Activated T-cell treated with anti-CD3 and anti-CD28 coated beads, Interleukin-2, amount 50 U/mL, for 72 hours (primary cell): ENCODE measurements at places on chromosomes 11 and 22.

DNA sequence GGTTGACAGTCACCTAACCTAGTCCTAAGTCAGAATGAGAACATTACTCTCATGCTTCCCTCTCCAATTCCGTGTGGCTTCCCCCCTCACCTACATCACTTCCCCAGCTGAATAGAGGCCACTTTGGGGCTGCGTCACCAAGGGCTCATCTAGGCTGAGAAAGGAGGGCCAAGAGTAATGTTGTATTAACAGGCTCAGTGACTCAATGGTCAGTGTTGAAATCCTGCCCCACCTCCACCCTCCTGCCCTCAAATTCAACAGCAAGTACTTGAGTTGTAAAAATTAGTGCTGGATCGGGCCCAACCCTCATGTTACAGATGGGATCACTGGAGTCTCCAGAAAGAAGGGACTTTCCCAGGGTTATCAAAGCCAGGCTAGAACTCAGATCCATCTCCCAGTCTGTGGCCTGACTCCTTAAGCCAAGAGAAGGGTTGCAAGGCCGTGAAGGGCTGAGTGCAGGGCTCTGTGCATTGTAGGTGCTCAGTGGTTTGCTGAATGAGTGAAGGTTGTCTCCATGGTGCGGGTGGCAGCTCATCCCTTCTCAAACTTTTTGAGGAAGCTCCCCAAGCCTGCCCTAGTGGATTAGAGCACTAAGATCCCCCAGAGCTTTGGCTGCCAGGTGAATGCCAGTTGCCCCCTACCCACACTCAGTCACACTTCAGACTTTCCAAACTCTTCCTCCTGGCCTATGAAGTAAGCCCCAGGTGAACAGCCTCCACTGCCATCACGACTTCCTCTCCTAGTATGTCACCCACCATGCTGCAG is 3.2 kb downstream of the DGAT2 start:
- DNase-seq = no peak

DNA sequence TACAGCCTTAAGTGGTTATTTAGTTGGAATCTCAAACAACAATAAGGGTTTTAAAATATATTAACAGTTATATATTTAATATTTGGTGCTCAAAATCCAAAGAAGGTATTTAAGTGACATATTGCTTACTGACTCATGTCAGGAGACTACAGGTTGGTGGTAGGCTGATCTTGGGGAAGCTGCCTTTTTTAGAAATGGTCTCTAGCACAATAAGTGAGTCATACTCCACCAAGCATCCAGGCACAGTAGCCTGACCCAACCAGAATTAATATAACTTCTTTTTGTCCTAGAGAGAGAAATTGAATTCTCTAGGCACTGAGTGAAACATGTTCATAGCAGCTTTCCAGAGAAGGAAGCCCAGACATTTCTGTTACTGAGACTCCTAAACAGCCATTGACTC is 868.5 kb upstream of the TENM4 start:
- no peak for DNase-seq

GRCh38 chr11:16779436-16779835 is 41.0 kb downstream of the C11orf58 start:
- DNase-seq = no peak

- no peak for DNase-seq
These were observed 579.4 kb downstream of the JRKL start for GRCh38 chr11:96969251-96969650.

GRCh38 chr22:17954200-17954859 is 70.0 kb downstream of the MICAL3 start:
- no peak for DNase-seq

- DNase-seq = no peak
These were observed 12.5 kb downstream of the MUC5B start for GRCh38 chr11:1235306-1235900.

- no peak for DNase-seq
These were observed 159.4 kb downstream of the BUD13 start for GRCh38 chr11:116613206-116613875.

GRCh38 chr11:8714622-8715225 is 32.1 kb downstream of the RPL27A start:
- DNase-seq = no peak

DNA sequence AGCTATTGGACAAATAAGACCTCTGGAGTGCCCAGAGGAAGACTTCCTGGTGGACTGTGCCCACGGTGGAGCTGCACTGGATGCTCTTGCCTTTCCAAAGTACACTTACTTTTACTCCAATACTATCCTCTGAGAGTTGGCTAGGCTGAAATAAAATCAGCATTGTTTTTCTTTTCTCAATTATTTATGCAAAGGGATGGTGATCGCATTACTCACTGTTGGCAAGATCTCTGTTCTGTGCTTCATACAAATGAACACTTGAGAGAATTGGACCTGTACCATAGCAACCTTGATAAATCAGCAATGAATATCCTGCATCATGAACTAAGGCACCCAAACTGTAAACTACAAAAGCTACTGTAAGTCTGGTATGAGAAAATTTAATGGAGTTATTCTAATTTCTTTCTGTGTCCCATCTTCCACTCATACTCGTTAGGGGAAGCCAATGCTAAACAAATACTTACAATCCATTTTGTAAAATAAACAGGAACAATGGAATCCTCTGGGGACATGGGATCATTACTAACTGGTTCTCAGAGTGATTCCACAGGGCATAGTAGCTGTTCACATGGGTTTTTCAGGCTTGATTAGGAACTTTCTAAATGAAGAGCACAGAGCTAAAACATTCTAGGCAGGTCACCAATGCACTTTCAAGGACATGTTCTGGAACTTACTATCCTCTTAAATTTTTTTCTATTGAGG is 26.3 kb downstream of the NLRP14 start:
- DNase-seq = no peak

- DNase-seq = no peak
These were observed 86.7 kb upstream of the RAB1B start for GRCh38 chr11:66181632-66182315.
